ENCODE measurements at places on chromosomes 5 and 9.

GRCh38 chr9:134225186-134225585 lies 60.8 kb upstream of the RNU6ATAC start:
- H3K36me3 ChIP-seq = no peaks in the 10 kb centered on the region
- no peak overlapping the region for H3K27ac ChIP-seq
- no peak for ATAC-seq

GRCh38 chr5:56080375-56081052 lies 85.8 kb upstream of the IL6ST start:
- no peak overlapping the region for H3K27ac ChIP-seq
- H3K4me3 ChIP-seq = no peak overlapping the region
- no peak for ATAC-seq
- no peaks in the 10 kb centered on the region for H3K27me3 ChIP-seq

- H3K36me3 ChIP-seq = no peaks in the 10 kb centered on the region
- H3K27ac ChIP-seq = peak within 1 kb of the TSS; percentile 48
- peaks cover 17% of the 10 kb centered on the region for H3K4me1 ChIP-seq
- ATAC-seq = peak; percentile 80
Observed at GRCh38 chr5:170861917-170862766, at the start of gene RANBP17. RANBP17 (plus strand) TSS chr5:170862018.

DNA sequence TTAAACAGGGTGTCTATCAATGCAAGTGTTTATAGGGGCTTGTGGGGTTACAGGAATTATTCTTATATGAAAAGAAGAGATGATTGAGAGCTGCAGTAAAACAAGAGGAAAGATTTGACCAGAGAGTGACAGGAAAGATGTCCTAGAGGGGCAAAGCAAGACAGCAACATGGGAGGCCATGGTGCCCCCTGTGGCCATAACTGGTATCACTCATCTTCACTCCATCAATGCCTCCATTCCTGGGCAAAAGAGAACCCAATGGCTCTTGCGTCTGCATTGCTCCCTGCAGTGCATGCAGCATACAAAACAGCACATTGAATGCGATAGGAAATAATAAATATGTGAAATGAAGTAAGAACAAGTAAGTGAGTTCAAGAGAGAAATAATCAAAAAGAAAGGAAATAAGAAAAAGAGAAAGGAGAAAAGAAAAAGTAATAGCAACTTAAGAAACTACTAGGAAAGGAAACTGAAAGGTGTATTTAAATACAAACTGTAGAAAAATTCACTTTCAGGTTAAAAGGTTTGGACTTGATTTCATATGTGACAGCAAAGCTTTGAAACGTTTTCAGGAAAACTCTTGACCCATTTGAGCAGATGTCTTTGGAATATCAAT lies 206.6 kb downstream of the SEMA5A start:
- no peaks in the 10 kb centered on the region for H3K4me1 ChIP-seq
- H3K36me3 ChIP-seq = no peaks in the 10 kb centered on the region
- no peak for ATAC-seq
- no peaks in the 10 kb centered on the region for H3K27me3 ChIP-seq

- ATAC-seq = no peak
- H3K4me1 ChIP-seq = no peaks in the 10 kb centered on the region
- no peaks in the 10 kb centered on the region for H3K36me3 ChIP-seq
Observed at GRCh38 chr9:83059417-83059816, 3.5 kb downstream of the RASEF start.

DNA sequence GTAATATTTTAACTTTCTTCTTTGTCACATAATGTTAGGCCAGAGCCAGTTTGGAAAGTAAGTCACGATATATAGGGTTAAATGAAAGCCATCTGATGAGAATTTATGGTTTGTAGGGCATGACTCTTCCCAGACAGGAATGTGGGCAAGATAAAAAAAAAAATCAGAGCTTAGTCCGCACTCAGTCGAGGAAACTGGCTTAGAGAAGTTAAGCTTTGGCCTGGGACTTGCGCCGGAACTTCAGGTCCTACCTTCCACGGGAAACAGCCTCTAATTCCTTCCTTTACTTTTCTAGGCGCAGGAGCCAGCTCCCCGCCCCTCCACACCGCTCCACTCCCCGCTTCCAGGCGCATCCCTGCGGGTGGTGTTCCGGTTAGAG lies 475 bp downstream of the DDX31 start:
- peak overlapping the region; percentile 66 for H3K4me3 ChIP-seq
- no peaks in the 10 kb centered on the region for H3K27me3 ChIP-seq
- H3K27ac ChIP-seq = peak overlapping the region; percentile 96

- no peaks in the 10 kb centered on the region for H3K36me3 ChIP-seq
- no peak overlapping the region for H3K27ac ChIP-seq
- no peak for ATAC-seq
Observed at GRCh38 chr9:76580820-76581219, 121.8 kb downstream of the GCNT1 start.

GRCh38 chr9:76452839-76453238 lies 6.1 kb upstream of the GCNT1 start:
- H3K27me3 ChIP-seq = no peaks in the 10 kb centered on the region
- H3K4me1 ChIP-seq = no peaks in the 10 kb centered on the region
- no peak overlapping the region for H3K4me3 ChIP-seq
- no peak for ATAC-seq
- H3K36me3 ChIP-seq = no peaks in the 10 kb centered on the region

GRCh38 chr5:108810717-108811116 lies 63.0 kb downstream of the FER start:
- ATAC-seq = no peak
- H3K4me3 ChIP-seq = no peak overlapping the region
- no peaks in the 10 kb centered on the region for H3K27me3 ChIP-seq
- H3K4me1 ChIP-seq = no peaks in the 10 kb centered on the region

DNA sequence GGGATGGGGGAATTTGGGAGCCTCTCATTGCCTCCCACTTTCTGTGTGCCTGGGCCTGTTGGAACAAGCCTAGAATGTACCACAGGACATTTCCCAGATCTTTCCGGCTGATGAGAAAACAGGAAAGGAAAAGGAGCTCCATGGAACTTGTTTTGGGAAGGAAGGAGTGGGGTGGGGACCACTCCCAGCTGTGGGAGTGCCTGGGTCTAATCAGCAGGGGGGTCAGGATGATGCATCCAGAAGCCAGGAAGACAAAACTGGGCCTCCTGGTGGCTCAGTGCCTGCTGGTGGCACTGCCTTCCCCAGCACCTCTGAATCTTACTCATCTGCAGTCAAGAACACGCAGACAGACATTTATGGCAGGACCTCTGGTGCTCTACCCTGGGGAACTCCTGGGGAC lies 2.8 kb downstream of the SMIM33 start:
- peaks cover 12% of the 10 kb centered on the region for H3K4me1 ChIP-seq
- H3K27ac ChIP-seq = peak overlapping the region; percentile 47
- ATAC-seq = peak; percentile 33
- no peak overlapping the region for H3K4me3 ChIP-seq
- no peaks in the 10 kb centered on the region for H3K27me3 ChIP-seq

DNA sequence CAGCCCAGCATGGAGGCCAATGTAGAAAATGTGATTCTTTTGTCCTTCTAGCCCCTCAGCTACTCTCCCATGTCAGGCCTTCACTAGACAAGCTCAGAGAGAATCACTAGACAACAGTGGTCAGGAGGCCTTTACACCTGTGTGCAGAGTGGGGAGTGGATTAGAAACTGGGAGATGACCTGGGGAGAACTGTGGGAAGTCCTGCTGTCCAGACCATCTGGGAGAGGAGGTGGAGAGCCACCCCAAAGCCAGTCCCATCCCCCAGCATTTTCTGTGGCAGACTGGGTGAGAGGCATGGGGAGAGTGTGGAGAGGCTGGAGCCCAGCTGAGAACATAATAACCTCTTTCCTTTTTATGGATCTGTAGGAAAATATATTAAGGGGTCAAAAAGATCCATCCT lies 452.0 kb upstream of the DMAC1 start:
- no peak overlapping the region for H3K27ac ChIP-seq
- H3K4me1 ChIP-seq = no peaks in the 10 kb centered on the region
- no peaks in the 10 kb centered on the region for H3K36me3 ChIP-seq

DNA sequence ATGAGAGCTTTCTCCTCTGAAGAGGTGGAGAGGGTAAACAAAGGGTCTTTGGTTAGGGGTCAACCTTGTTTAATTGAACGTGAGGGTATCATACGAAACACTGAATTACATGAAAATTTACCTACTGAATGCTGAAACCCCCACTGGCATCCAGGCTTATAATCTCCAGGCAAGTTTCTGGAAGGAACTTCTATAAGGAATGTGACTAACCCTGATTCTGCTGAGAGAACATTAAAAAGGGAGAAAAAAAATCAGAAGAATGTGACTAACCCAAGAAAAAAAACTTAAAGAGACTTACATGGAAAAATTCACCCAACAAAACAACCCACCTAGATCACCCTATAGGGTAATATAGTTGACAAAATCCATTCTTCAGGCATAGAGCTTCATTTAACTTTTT lies 55.5 kb downstream of the APC start:
- H3K4me1 ChIP-seq = no peaks in the 10 kb centered on the region
- no peaks in the 10 kb centered on the region for H3K27me3 ChIP-seq
- H3K36me3 ChIP-seq = peaks cover 78% of the 10 kb centered on the region

- peak; percentile 6 for ATAC-seq
- peaks cover 19% of the 10 kb centered on the region for H3K27me3 ChIP-seq
- no peaks in the 10 kb centered on the region for H3K36me3 ChIP-seq
- H3K27ac ChIP-seq = no peak overlapping the region
Observed at GRCh38 chr5:171419688-171420430, 412 bp downstream of the FGF18 start.
